Glutamatergic neuron (in vitro differentiated cells): ENCODE measurements at places on chromosomes 7 and 10. TPM values are rescaled to one million over a fixed set of nuclear protein-coding genes. Genes with fewer than 3 reads are reported as not detected.

MKRN1 gene
- 138 TPM for total RNA-seq

ACSM6 gene
- total RNA-seq = not detected

ANKRD22 gene
- total RNA-seq = not detected

SP8 gene
- total RNA-seq = not detected

SNX10 gene
- total RNA-seq = 6.1 TPM

DNA sequence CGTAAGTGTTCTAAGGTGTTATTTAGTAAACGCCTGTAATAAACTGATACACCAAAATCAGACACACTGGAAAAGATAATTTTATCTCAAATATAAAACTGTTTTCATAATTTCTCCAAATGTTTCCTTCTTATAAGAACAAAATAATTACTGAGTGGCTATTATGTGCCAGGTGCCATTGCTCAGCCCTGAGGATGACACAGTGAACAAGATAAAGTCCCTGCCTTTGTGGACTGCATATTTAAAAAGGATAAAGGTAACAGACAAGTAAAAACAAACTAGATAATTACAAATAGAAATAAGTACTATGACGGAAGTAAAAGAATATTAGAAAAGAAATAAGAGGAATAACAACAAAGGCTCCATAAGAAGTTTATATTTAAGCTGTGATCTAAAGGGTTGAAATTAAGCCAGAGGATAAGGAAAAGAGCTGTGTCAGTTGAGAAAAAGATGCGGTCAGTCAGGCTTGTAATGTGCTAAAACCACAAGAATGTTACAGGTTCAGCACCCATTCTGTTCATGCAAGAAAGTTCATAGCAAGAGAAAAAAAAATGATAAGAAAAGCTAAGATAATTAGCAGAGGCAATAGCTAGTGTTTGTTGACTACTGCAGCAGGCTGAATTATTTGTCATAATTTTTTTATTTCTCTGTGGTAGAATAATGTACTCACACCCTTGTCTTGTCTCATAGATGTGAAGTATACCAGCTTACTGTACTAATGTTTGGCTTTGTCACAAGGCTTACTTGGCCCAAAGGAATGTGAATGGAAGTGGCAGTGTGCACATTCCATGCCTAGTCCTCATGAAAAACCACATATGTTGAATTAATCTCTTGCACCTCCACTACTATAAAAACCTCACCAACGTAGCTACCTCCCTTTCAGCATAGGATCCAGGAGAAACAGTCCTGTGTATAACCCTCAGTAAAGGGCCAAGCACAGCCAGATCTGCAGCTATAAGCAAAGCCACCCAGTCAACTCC is 75.1 kb downstream of the CRPPA start:
- no peak for DNase-seq

DNA sequence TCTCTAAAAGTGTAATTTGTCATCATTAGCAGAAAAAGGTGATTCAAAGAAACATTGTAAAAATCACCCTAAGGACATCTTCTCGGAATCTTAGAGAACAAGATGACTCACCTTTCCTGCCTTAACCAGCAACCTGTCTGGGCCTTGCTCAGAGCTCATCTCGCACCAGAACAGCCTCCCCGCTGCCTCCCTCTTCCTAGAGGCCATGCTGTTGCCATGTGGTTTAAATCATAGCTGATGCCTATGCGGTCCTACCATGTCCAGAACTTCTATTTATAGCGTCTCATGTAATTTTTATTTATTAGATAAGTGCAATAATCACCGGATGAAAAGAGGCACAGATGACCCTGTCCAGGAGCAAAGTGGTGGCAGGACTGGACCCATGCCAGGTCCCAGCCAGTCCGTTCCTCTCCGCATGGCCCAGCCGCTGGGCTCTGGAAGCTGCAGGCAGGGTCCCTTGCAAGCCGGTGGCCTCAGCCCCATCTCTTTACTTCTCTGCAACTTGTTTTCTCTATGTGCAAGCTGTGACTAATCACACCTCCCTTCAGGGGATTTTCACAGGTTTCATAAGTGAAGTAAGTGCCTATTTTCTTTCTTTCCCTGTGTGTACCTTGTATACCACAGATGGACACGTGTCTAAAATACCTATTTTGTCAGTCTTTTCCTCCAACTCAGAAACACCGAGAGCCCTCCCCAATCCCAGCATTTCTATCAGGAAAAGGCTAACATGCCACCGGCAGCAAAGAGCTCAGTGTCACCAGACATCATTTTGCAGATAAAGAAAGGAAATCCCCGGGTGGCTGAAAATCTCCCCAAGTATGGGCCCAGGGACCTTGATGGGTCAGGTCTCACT is 27.1 kb downstream of the KLF6 start:
- DNase-seq = no peak

DNA sequence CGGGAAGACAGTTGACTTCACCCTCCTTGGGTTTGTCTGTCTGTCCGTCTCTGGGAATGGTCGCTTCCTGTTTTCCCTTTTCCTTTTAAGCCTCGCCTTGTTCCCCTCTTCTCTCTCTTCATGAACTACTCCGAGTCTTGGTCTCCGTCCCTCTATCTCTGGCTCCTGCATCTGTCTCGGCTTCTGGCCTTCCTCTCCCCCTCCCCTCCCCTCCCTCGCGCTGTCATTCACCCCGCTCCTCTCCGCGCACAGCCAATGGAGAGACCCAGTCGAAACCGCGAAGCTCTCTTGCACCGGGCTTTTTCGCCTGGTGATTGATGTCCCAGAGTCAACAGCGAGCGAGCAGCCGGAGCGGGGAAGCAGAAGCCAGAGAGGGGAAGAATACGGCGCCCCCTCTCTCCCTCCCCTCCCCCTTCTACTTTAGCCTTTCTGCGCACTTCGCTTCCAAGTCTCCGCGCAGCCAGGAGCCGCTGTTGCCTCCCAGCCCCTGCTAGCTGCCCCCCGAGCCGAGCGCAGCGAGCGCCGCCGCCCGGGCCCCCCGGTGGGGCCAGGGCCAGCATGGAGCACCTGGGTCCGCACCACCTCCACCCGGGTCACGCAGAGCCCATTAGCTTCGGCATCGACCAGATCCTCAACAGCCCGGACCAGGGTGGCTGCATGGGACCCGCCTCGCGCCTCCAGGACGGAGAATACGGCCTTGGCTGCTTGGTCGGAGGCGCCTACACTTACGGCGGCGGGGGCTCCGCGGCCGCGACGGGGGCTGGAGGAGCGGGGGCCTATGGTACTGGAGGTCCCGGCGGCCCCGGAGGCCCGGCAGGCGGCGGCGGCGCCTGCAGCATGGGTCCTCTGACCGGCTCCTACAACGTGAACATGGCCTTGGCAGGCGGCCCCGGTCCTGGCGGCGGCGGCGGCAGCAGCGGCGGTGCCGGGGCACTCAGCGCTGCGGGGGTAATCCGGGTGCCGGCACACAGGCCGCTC is at the start of gene TLX1:
TSS of gene TLX1 (plus strand) at position 317 of the 978 bp plus-strand sequence. CDS start at position 559, 242 bp downstream.
- peak; percentile 69 for DNase-seq

- no peak for DNase-seq
Observed at GRCh38 chr7:52842202-52842900, 193.1 kb upstream of the POM121L12 start.

DNA sequence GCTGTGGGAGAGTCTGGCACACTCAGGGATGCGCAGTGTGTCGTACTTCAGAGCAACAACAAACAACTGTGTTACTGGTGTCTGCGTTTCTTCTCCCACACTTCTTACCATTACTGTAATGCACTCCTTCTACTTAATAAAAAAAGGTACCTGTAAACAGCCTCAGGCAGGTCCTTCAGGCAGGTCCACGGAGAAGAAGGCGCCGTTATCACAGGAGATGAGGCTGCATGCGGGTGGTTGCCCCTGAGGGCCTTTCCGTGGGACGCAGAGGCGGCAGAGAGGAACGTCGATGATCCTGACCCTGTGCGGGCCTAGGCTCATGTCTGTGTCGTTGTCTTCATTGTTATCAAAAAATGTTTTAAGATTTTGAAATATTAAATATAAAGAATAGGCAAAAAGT is 29.4 kb downstream of the NKX6-2 start:
- DNase-seq = no peak

DNA sequence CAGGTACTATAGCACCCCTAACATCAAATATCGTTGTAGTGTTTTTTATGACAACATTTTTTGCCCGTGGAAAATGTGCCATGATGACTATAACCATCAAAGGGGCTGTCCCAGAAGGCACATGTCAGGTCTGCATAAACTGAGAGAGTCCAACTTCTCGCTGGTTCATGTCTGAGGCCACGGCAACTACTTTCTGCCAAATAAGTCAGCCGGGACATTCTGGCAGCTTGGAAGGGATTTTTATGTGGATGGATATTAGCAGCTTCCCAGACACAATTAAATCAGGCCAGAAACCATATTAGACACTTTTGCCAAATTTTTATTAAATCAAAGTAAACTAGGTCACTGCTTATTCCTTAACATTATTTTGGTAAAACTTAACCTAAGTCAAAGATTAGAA is 477.4 kb upstream of the FZD8 start:
- DNase-seq = no peak

DNA sequence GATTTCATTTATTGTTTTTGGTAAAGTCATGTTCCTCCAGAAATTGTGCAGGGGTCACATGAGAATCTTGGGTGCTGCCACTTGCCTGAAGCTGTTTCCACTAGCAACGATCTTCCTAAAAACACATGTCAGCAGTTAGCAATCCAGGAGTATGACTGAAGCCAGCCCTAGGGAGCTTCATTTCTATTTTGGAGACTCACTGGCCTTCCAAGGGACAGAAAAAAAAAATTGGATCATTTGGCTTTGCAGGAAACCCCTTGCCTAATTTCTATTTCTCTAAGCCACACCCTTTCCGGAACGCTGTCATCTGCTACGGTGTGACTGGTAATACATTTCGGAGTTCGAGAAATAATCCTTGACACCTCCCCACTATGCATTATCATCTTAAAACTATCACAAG is 204.7 kb downstream of the TAX1BP1 start:
- no peak for DNase-seq

- DNase-seq = no peak
Observed at GRCh38 chr10:73850863-73851461, 23.4 kb downstream of the CAMK2G start.

- DNase-seq = no peak
Observed at GRCh38 chr7:37771801-37772200, 76.6 kb upstream of the NME8 start.

GRCh38 chr7:157089100-157089610 is 49.6 kb upstream of the UBE3C start:
- peak; percentile 34 for DNase-seq

DNA sequence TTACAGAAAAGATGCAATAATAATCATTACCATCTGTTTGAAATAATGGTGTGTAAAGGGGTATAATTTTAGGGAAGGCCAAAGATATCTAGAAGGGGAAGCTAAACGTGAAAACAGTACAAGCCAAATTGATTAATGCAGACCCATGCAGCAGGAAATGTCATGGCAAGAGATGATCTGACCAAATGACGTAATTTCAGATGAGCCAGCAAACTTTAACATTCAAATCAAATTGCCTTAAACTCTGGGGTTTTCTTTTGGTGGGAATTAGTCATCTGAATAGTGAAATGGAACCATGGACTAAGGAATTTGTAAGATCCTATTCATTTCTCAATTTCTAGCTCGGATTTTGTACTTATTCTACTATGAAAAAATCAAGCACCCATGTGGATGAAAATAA is 21.4 kb upstream of the SCIN start:
- no peak for DNase-seq

DNA sequence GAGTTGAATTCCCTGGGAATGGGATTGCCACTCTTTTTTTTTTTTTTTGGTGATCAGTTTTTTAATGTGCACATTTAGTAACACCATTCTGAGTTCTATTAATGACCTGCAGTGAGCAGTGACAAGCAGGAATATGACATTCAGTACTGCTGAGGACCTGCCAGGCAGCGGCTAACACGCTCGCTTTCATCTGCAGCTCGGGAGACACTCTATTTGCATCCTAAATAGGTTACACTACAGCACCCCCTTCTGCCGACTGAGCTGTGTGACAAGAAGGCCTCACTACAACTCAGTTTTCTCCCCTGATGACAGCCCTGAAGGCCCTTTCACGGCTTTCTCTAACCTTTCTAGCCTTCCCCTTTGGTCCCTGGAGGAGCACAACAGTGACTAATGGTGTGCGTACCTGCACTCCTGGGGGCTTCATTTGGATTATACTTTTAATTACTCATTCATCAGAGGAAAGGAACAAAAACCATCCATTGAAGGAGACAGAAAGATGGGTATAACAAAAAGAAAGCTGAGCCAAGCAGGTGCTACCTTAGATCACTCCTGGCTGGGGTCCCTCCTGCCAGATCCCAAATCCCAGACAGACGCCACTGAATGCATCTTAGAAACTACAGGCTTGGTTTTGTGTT is 872.4 kb downstream of the LRMDA start:
- DNase-seq = peak; percentile 76

GRCh38 chr10:95121904-95122303 is 52.6 kb upstream of the CYP2C8 start:
- no peak for DNase-seq

DNA sequence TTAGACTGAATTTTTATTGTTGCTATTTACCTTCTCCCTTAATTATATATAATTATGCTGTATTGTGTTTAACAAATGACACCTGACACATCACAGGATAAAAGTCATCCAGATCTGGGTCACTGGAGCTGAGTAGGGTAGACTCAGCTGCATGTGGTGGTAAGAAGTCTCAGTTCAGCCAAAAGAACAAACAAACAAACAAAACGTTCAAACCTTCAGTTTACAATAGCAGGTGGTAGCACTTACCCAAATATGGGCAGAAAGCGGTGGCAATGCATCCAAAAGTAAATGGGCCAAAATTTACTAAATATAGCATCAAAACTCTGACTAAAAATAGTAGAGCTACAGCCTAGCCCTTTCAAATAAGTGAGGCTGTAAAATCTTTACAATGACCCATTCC is 42.2 kb downstream of the ZWINT start:
- DNase-seq = no peak

- no peak for DNase-seq
Observed at GRCh38 chr10:52337225-52337624, 23.1 kb downstream of the DKK1 start.

GRCh38 chr7:47638679-47639315 is 56.9 kb upstream of the TNS3 start:
- no peak for DNase-seq

- DNase-seq = no peak
Observed at GRCh38 chr10:77419056-77419455, 218.6 kb downstream of the KCNMA1 start.

DNA sequence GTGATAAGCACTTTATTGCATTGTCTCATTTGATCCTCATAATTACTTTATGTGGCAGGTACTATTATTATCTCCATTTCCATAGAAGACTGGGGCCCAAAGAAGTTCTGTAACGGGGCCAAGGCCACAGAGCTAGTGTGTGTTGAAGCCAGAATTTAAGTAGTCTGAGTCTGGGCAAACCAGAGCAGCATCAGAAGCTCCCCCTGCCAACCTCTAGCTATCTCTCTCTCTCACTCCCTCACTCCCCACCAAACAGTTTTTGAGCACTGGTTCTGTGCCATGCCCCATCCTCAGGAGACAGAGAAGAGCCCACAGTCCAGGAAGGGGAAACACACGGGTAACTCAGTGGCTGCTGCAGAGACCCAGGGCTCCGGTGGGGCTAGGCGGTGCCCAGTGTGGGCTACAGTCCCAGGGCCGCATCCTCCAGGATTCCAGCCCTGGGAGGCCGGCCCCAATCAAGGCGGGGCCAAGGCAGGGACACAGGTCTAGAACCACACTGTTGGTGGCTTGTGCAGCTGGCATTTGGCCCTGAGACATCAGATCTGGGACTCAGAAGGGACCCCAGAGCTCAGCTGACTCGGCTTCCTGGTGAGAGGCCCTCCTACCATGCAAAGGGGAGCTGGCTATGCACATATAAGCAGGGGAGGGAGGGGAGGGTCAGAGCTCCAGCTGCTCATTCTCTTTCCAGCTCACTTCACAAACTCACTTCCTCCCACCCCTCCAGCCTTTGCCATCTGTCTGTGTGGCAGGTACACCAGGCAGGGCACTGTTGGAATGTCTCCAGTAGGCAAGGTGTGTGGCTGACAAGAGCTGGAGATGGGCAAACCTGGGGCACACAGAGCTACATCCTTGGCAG is 34.4 kb downstream of the COL13A1 start:
- no peak for DNase-seq
